GM12891 (cell line): ENCODE measurements at places on chromosomes 3 and 15.

DNA sequence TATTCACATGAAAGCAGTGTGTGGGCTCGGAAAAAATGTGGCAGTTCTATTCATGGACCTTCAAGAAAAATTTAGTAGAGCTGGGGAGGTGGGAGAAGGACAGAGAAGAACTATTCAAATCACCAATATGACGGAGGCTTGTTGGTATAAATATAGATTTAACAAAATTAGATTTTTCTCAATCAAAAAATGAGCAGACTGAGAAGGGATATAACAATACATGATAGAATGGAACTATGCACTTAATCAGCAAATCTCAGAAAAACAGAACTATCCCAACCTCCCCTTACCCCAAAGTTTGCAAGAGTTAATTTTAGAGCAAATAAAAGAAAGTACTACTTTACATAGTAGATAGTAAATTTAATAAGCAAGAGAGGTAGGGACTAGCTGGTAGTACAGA is 194.6 kb upstream of the BCL6 start:
- DNase-seq = no peak

DNA sequence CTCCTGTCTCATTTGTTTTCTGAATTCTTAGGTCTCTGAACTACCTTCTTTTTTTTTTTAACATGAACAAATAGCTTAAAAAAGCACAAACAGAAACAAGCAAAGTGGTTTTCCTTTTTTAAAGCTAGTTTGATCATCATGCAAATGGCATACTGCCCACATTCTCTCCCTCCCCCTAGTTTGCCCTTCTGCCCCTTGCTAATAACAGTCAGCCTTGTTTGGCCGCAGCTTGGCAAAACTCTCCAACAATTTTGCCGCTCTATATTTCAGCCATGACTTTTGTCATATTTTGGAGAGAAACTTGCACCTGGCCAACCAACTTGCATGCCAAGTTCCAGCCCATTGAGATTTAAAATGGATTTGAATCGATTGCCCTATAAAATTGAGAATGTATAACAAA is 666.0 kb upstream of the NR2F2 start:
- DNase-seq = no peak

DNA sequence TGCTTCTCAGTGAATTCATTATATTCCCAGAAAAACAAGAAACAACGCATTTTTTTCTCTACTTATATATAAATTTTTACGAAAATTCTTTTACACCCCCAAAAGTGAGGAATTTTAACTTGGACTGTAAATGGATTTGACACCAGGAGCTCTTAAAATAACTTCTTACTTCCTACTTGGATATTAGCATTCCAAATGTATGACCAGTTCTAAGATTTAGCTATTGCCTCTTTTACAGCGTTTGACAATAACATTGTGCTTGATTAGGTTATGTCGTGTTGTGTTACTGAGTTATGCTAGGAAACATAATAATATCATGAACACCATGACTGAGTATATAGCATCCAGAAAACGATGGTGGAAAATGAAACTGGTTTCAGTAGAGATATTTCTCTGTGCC is 177.0 kb downstream of the CNTN6 start:
- no peak for DNase-seq

- peak; percentile 61 for DNase-seq
These were observed 51.8 kb downstream of the CYP11A1 start for GRCh38 chr15:74315626-74316025.
